Cortex of kidney (tissue), 1 donor: ENCODE measurements at places on chromosomes 2 and 18.

DNA sequence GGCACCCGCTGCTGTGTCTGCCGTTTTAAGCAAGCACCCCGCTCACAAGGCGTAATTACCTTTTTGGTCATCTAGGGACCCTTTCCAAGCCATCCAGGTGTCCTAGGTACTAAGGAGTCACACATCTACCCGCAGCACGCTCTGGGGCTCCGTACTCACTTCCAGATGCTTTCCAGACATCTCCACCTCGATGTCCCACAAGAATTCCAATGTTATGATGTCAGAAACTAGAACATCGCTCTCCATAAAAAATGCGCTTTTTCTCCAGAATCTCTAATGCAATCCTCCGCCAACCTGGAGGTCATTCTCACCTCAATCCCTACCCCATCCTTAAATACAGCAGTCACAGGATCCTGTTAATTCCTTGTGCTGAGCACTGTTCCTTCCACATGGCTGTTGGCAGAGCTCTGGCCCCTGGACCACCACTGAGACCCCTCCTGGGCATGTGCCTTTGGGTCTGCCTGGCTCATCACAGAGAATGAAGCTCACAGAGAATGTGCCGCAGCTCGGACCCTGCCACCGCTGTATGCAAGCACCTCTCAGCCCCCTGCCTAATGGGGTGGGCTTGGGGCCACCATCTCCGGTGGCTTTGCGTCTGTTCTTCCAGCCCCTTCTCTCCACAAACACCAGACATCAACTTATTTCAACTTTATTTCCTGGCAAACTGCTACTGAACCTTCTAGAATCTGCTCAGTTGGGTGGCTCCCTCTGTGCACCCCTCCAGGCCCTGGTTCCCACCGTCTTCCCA is 4.6 kb upstream of the PXDN start:
- no peak for DNase-seq

DNA sequence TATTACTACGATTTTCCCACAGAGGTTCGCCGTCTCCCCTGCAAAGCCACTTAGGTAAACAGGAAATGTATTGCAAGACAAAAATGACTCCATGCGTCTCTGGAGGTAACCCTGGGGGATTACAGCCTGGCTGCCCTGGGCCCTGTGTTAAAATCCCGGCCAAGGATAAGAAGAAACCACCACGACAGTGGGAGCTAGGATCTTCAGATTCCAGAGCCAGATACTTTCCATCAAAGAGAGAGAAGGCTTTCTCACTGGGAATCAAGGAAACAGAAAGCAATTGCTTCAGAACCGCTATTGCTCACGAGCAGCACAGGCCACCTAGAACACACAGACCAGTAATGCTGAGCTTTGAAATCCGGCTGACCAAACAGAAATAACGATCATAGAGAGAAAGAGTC is 97.9 kb upstream of the ZNF516 start:
- no peak for DNase-seq

DNA sequence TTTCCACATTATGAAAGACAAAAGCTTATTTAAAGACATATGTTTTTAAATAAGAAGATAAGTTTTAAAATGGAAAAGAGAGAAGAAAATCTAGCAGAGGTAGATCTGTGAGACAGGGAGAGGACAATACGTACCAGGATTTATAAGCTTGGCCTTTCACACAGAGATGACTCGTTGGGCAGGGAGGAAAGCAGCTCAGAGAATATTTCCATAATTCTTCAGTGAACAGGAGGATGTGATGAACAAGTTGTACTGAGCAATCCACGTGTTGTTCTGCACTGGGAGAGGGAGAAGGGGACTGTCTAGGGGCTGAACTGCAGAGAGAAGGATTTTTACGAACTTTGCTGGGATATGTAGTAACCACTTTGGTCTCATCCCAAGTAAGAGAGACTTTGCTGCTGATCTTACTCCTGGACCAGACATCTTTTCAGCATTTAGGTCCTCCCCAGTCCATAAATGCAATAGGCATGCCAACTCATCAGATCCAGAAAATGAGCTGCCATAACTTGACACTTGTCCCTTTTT is 162.5 kb upstream of the SETBP1 start:
- DNase-seq: no peak

- no peak for DNase-seq
These were observed 39.8 kb upstream of the DNMT3A start for GRCh38 chr2:25381502-25381901.

DNA sequence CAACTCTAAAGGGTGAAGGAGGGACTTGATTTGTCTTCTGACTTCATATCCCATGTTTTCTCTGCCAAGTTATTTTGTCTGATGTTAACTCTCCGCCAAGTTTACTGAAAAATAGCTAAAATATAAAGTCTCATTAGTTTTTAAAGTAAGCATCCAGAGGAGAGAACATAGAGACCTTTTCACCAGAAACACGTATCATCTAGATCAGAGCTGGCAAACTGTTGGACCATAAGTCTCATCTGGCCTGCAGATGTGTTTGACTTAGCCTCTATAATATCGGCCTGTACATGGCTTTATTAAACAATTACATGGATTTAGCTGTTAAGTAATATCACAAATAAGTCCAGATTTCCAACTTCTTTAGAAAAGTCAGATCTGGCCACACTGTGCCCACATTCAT is 182.6 kb downstream of the PLCL1 start:
- no peak for DNase-seq

DNA sequence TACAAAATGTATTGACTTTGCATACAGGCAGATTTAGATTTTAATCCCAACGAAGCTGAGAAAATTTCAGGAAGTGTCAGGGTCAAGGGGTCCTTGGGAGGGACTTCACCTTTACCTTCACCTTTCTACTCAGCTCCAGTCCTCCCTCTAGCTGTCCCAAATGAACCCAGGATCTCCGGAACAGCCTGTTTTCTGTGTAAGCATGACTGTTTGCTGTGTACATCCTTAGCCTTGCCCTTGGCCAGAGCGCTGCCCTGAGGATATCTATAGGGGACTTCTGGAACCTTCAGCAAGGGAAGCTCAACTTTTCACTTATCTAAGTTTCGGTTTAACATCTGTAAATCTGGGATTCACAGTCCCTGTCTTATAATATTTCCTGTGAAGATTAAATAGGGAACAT is 246.8 kb upstream of the ST6GAL2 start:
- DNase-seq: no peak

- no peak for DNase-seq
These were observed 214.4 kb upstream of the SLC39A10 start for GRCh38 chr2:195442458-195443175.

DNA sequence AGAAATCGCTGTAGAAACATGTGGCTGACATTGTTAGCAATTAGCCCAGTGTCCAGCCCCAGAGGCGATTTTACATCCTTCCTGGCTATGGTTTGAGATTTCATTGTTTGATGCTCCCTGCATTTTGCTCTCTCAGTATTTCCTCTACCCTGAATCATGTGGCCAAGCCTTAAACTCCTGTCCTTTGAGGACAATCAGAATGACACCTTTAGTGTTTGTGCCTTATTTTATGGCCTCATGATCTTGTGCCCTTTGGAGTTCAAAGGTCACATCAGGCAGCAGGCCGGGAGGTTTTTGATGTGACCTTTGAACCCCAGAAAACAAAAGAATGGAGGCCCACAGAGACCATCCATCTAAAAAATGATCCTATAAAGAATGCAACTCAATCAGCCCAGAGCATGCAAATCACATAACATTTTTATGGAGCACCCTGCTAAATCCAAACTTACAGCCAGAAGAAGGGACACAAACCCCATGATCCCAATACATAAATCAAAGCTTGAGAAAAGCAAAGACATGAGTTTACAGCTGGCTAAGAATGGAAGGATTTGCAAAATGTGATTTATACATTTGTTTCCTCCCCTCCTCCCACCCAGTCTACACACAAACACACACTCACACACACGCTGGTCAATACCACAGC is 52.5 kb downstream of the FECH start:
- DNase-seq: no peak

GRCh38 chr2:111710085-111710484 is 173.9 kb downstream of the ANAPC1 start:
- no peak for DNase-seq

GRCh38 chr2:85096616-85097015 is 36.6 kb upstream of the TCF7L1 start:
- DNase-seq: no peak

- no peak for DNase-seq
These were observed 1.0 kb upstream of the B4GALT6 start for GRCh38 chr18:31685097-31686082.

DNA sequence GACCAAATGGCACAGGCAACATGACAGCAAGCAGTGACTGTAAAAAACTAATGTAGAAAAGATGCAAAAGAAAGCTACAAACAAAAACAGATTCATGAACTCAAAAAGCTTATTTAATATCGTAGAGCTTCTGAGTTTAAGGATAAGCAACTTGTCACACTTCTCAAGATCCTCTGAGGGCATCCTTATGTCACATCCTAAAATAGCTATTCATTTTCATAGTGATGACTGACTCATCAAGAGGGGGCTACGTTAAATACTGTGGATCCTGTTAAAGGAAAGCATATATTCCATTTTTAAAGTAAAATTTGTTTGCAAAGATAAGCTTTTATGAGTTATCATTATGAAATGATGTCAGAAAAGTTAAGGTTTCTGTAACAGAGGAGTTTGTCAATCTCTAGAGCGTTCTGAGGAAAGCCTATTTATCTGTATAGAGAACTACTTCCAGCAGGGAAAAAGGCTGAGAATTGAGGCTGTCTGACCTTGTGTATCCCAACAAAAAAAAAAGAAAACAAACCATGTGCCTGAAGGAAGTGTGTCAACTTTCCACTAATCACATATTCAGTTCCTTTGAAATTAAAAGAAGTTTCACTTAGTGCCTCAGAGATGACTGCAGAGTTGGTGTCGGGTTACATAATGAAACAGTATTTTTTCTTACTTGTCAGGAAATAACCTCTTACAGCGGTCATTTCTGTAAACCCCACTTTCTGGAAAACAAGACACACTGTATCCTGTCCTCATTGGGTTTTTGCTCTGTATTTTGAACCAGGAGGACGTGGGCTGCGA is 115.5 kb downstream of the ESCO1 start:
- DNase-seq: no peak

DNA sequence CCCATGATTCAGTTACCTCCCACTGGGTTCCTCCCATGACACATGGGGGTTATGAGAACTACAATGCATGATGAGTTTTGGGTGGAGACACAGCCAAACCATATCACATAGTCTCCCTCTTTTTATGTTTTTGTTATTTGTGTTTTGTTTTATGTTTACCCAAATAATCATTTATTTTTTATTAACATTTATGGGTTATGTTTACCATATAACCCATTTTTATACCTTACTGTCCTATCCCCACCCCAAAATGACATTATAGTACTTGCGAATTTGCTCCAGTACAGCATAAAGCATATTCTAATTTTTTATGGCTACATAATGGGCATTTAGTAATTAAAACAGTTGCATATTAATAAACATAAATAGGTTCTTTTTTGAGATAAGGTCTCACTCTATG is 61.9 kb upstream of the TTC27 start:
- no peak for DNase-seq

- no peak for DNase-seq
These were observed 2.7 kb upstream of the EFEMP1 start for GRCh38 chr2:55926246-55926645.

DNA sequence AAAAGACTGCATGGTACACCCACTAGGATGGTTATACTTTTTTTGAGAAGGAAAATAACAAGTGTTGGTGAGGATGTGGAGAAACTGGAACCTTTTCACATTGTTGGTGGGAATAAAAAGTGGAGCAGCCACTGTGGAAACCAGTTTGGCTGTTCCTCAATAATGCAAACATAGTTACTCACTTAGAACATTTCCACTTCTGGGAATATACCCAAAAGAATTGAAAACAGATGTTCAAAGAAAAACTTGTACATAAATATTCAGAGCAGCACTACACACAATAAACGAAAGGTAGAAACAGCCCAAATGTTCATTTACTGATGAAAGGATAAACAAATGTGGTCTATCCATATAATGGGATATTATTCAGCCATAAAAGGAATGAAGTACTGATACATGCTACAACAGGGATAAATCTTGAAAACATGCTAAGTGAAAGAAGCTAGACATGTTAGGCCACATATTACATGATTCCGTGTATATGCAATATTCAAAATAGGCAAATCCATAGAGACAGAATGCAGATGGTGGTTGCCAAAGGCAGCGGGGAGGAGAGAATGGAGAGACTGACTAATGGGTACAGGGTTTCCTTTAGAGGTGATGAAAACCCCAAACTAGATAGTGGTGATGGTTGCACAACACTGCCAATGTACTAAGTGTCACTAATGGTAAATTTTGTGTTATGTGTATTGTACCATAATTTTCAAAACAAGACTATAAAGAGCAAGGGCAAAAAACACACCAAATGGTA is 20.9 kb upstream of the LMAN1 start:
- DNase-seq: no peak

- no peak for DNase-seq
These were observed 446.1 kb downstream of the ZNF804A start for GRCh38 chr2:185044323-185044874.

GRCh38 chr2:3334392-3335345 is 42.9 kb downstream of the EIPR1 start:
- no peak for DNase-seq

DNA sequence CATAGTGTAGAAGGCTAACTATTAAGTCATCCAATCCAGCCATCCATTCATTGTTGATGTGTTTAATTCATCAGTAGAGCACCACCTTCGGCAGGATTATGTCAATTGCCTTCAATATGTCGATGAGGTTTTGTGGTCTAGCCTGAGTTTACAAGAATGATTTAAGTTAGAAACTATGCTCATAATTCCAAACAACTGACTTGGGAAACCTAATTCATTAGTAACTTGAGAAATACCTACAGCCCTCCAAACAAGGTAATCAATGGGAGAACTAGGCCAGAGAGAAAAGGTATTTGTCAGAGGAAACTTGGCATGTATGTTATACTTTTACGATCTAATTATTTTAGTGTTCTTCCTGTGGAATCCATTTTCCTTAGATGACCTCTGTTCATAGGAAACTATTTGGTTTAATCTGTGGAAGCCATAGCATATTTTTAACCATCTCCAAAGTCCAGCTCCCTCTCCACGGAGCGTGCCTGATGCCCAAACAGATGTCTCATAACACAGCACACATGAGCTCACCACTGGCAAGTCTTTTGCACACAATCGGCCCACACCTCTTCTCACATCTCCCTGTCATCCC is 148.5 kb downstream of the GFPT1 start:
- no peak for DNase-seq

GRCh38 chr2:219718066-219718465 is 90.6 kb downstream of the SLC4A3 start:
- DNase-seq: no peak
